ENCODE measurements at places on chromosomes 13 and 19. TPM values are rescaled to one million over a fixed set of nuclear protein-coding genes. Genes with fewer than 3 reads are reported as not detected.
A peak's percentile ranks its signal among the peaks of the same experiment; 100 is the strongest.

DNA sequence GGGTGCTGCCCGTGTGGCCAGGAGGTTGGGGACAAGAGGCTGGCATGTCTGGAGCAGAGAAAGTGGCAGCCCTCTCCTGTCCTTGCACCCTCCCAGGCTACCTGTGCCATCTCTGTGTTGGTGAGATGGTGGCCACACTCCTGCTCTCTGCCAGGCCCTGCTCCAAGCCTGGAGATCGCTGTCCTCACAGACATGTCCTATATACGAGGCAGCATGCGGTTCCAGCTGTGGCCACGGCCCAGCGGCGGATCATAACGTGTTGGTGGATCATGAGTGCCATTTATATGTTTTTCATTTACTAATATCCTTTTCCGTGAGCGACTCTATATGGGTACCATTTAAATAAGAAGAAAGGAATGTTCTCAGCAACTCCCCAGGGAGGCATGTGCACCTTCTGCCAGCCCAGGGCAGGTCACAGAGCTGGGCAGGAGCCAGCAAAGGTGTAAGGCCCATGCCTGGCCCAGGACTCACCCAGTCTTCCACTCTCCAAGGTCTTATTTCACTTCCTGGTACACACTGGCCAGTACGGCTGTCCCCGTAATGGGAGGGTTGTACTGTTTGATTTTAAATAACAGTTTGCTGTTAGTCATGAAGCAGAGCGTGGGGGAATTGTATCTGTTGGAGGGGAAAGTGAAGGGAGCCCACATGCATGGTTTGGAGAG is 47.2 kb upstream of the LDLR start:
- no peak for DNase-seq

DNA sequence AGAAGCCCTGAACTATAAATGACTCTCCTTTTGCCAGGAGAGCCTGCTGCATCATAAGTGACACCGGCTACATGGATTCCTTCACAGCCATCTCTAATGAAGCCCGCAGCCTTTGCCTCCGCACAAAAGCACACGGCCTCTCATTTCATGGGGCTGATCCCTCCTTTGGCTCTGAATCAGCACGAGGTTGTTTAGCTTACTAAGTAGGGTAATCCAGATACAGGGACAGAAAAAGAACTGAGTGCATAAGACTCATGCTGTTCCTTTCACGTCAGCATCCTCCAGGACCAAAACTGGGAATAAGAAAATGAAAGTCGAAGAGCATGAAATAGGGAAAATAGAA is 136.3 kb downstream of the DCT start:
- DNase-seq = peak; percentile 83

- DNase-seq = no peak
These were observed 107.2 kb downstream of the FNDC3A start for GRCh38 chr13:49082653-49083536.

- no peak for DNase-seq
These were observed 72.6 kb downstream of the DNAJC3 start for GRCh38 chr13:95749545-95749944.

- DNase-seq = no peak
These were observed 9.8 kb downstream of the ATP4B start for GRCh38 chr13:113648216-113648610.

DNA sequence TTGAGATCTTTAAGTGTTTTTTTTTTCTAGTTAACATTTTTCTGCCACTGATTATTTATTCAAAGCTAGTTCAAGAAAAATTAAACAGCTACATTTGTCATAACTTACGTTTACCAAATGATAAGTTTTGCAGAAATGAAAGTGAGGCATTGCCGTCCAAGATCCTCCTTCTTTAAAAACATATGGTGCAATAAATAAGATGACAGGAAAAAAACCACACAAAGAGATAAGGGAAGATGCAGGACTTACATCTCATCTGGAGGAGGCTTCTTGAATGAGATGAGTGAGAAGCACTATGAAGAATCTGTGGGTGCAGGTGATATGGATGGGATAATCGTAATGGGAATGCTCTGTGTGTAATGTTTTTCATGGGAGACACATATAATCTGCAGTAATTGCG is 12.4 kb downstream of the TNFSF13B start:
- no peak for DNase-seq

- DNase-seq = no peak
These were observed 78.6 kb upstream of the TSHZ3 start for GRCh38 chr19:31427857-31428256.

- DNase-seq = no peak
These were observed 24.7 kb downstream of the FRY start for GRCh38 chr13:32056316-32056715.

DNA sequence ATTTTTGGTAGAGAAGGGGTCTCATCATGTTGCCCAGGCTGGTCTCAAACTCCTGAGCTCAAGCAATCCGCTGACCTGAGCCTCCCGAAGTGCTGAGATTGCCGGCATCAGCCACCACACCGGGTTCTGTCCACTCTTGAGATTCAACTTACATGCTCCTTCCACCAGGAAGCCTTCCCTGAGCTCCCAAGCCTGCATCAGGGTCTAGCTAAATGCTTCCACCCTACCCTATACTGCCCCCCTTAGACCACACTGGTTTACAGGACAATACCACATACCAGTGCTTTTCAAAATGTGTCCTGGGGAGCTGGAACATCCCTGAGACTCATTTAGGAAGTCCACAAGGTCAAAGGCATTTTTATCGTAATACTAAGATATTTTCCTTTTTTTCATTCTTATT is 15.1 kb upstream of the CACNG8 start:
- DNase-seq = peak; percentile 56

GRCh38 chr19:22882797-22883196 is 50.7 kb downstream of the ZNF723 start:
- DNase-seq = peak; percentile 2

DNA sequence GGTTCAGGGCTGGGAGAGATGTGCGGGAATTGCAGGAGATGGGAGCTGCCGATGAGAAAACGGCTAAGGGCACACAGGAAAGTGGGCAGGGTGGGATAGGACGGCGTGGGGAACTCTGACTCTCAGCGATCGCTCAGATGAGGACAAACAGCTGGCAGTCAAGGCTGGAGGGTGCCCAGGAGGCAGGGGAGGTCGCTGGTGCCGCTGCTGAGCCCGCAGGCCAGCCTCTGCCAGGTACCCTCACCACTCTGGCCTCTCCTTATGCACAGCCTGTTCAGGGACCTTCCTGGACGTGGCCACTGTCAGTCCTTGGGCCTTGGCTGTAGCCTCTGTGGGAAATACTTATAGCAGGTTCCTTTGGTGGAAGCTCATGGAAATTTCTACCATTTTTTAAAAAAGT is 308.6 kb downstream of the TEX29 start:
- DNase-seq = no peak

- no peak for DNase-seq
These were observed 38.2 kb upstream of the IGFL1 start for GRCh38 chr19:46191356-46191755.

DNA sequence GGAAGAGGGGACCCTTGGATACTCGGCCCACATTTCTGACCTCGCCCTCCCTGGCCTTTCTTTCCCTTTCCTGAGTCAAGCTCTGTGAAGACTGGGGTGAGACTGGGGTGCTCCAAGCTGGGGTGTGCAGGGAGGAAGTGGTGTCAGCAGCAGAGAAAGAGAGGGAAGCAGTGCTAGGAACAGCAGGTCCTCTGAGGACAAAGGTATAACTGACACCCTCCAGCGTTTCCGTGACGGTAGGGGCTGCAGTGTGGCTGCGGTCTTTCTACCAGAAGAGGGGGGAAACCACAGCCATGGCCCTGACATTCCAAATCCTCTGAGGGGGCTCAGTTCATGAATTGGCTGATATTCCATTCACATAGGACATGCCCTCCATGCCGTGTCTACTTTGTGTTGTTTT is 1.1 kb downstream of the KIR3DL2 start:
- DNase-seq = no peak

DNA sequence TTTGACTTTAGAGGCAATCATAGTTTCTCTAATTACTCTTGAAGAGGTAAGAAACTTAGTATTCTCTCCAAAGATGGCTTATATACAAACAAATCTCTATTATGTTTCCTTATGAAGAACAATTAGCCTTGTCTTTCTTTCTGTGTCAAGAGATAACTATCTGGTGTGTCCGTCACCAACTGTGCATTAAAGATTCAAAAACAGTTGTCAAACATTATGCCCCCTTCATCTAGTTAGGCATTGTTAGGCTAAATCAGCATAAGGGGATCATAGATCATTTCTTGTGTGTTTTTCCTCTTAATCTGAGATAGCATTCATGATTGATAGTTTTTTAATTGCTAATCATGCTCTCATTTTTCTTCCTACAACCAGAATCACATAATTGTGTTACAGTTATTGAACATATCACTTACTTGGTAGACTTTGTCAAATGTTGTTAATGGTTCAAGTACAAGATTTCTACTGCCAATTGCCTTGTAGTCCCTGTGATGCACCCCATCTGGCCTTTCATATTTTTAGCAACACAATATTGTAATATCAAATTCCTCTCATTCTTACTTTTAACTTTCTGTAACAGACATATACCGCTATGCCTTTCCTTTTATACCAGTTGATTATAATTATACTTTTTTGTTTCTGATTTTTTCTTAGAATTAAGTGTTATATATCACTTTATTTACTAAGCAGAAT is 612.7 kb downstream of the SLITRK6 start:
- no peak for DNase-seq

GRCh38 chr19:50501186-50501567 is 9.8 kb downstream of the JOSD2 start:
- no peak for DNase-seq

DNA sequence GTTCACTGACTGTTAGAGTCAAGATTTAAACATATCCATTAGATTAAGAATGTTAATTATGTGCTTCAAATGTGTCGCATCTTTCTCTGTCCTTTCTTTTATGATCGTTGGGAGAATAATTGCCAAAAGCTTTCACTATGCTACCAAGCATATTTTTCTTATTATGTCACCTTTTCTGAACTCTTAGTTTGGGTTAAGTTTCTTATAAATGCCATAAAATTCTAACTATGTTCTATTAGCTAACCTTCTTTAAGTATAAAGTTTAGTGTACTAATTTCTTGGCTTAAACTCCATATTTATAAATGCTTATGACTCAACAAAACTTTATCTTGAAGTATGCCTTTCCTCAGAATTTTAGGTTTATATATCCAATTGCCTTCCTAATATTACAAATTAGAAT is 1759.4 kb downstream of the PCDH9 start:
- no peak for DNase-seq

DNA sequence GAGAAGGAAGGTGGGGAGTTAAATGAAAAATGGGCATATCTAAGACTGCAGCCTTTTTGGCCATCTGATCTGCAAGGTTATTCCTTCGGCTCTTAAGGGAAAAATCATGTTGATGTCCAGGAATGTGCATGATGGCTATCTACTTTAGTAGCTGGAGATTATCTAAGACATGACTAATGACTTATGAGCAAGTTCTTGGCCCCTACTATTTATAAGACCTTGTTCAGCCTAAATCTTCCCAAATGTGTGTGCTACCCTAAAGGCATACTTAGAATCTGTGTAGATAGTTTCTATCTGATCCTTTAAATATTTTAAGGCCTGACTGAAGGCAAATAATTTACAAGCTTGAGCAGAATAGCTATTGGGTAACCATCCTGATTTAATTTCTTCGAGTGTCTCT is 41.8 kb upstream of the CD177 start:
- no peak for DNase-seq

DNA sequence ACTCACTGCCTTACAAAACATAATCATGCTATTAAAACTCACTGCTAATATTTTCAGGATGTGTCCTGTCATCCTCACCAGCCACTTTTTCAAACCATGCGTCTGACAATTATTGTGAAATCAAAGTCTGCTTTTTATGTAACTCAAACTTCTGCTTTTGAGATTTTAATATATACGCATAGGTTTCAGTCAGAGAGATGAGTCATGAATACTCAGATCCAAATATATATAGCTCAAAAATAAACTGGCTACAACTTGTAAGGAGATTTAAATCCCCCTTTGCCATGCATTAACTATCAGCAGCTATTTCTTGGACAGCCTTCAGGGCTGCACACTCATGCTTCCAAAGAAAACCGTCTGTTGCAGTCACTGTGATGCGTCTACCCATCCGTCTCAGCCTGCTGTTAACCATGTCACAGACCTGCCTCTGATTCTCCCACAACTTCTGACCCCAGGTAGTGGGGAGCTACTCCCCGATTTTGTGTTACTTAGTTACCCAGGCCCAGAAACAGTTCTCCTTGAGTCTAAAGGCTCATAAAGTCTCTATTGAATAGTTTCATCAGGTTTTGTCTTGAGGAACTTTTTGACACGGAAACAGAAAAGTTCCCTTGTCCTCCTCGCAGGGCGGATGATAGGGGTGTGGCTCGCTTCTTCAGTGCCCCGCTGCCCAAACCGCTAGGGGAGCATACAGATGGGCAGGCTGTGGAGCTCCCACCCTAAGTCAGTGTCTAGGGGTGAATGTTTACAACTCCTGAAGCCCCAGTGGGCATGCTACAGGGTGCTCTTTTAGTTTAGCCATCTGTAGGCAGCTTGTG is 33.8 kb upstream of the SGCG start:
- no peak for DNase-seq

DNA sequence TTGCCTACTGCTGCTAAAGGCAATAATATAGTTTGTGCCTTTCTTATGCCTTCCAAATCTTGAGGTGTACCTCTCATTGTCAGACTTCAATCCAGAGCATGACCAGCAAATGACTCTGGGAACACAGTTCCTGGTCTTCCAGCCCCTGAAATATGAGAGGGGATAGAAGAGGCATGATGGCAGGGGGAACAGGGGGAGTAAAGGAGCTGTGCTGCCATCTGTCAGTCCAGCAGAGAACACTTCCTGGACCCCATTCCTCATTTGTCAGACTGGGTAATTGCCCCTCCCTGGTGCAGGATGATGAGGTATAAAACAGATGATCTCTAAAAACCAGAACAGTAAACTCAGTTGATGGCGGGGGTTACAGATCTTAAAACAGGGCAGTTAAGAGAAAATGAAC is 618.7 kb downstream of the DIAPH3 start:
- no peak for DNase-seq

DNA sequence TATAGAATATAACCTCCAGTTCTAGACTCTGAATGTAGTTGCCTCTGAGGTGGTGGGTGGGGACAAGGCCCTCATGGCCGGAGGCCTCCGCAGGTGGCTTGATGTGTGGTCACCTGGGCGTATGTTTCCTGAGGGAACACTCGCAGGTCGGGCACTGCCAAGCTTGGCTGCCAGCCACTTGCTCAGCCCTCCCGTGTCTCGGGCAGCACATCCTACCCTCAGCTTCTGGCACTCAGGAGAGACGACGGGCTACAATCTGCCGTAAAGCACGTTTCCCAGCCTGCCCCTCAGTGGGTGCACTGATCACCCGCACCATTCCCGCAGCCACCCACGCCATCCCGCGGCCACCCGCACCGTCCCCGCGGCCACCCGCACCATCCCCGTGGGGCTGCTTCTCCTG is 15.2 kb downstream of the THOP1 start:
- DNase-seq = no peak

GRCh38 chr13:73417012-73417615 is 358.3 kb downstream of the KLF5 start:
- DNase-seq = peak; percentile 11

- no peak for DNase-seq
These were observed 72.1 kb upstream of the ZNF43 start for GRCh38 chr19:21908066-21908465.

LIM2 gene
- 3.2 TPM for total RNA-seq

CGB5 gene
- total RNA-seq = not detected

FFAR3 gene
- total RNA-seq = not detected

ZNF254 gene
- total RNA-seq = 51.9 TPM

ZNF418 gene
- total RNA-seq = 43.0 TPM

DLL3 gene
- 0.37 TPM for total RNA-seq

All from neural progenitor cell (in vitro differentiated cells).